ENCODE measurements at places on chromosomes 2 and 18.

GRCh38 chr18:48084858-48085257 is 154.4 kb upstream of the SMAD2 start:
- DNase-seq, result no peak

DNA sequence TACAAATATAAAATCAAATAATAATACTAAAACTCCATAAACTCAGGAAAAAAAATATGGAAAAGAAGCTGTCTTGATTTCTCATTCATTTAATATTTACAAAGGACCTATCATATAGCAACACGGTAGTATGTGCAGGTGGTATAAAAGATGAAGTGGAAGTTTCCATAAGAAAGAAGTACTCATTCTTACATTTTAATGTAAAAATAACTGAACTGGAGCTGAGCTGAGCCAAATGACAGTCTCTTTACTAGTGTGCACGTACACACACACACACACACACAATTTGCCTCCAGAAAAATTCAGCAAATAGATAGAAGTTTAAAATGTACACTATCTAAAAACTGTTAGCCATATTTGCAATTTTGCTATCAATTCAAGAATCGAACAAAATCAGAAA is 54.1 kb downstream of the ASXL2 start:
- DNase-seq, result no peak

DNA sequence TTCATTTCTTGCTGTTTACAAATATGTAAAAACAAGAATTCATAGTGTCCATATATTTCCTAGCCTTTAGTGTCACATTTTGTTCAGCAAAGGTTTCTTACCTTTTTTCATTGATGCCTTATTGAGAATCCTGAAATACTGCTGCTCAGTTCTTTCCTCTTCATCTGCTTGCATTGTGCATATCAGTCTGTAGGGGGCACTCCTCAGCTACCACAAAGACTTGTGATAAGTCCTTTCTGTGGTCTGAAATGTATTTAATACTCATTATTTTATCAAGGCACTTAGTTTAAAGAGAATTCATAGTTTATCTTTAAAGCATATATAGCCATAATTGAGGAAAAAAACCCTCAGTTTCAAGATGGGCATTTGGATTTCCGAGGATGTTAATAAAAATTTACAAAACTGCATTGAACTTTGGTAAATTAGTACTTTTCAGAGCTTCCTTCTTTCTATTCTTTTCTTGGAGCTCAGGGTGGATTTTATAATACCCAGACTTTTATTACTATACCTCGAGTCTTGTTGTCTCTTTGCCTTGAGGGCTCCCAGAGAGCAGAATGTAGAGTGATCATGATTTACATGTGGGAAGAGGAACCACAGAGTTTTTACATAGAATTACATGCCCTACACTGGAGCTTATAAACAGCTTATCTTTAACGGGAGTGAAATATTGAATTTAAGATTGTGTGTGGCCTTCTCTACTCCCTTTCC is 570.1 kb downstream of the PLCL1 start:
- peak; percentile 63 for DNase-seq

- no peak for DNase-seq
These were observed 144.4 kb downstream of the MREG start for GRCh38 chr2:215868846-215869543.

DNA sequence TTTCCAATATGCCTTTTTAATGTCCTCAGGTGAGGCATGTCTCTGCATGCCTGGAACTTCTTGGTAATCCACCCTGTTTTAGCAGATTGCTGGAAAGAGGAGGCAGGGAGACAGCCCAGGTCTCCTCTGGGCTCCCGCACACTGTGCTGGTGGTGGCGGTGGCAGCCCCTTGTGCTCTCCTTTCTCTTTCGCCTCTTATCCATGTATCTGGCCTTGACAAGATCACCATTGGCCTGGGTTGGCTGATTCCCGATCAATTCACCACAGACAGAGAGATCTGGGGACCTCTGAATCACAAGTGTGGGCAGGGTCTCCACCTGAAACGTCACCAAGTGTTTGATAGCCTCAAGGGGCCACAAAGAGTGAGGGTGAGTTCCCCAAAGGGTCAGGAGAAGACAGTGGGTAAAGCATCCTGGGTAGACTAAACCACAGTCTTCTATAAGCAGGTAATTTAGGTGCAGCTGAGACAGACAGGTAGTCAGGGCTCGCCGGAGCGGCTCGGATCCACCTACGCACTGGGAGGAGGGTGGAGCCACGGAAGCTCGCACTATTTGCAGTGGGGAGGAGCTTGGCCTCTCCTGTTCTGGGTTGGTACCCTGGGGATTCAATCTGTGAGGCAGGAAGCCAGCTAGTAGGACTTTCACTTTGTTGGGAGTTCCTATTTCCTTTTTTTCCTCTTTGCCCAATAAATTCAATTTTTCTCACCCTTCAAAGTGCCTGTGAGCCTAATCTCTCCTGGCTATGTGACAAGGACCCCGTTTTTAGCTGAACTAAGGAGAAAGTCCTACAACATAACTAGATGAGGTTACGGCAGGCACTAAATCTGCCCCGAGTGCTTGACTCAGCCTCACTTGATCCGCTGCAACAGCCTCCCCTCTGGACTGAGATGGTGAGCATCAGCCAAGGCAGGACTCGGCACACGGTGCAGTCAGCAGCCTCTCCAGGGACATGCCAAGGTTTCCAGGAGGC is 57.6 kb downstream of the SLC4A3 start:
- no peak for DNase-seq

DNA sequence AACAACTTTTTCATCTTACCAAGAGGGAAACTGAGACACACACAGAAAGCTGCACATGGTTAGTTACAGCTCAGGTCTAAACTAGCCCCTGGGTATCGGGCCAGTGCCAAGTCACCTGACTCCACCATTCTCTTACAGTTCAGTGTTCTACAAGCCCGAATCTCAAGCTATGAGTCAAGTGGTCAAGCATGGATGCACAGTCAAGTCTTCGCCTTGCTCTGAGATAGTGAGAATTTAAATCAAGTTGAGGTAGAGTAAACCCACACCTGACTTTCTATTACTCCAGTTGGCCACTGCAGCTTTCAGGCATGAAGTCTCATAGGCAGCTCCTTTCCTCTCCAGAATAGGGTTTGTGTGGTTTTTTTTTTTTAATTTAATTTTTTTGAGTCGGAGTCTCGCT is 34.5 kb upstream of the ARL5A start:
- no peak for DNase-seq

- DNase-seq, result no peak
These were observed 22.5 kb upstream of the CDKL4 start for GRCh38 chr2:39266139-39266805.

DNA sequence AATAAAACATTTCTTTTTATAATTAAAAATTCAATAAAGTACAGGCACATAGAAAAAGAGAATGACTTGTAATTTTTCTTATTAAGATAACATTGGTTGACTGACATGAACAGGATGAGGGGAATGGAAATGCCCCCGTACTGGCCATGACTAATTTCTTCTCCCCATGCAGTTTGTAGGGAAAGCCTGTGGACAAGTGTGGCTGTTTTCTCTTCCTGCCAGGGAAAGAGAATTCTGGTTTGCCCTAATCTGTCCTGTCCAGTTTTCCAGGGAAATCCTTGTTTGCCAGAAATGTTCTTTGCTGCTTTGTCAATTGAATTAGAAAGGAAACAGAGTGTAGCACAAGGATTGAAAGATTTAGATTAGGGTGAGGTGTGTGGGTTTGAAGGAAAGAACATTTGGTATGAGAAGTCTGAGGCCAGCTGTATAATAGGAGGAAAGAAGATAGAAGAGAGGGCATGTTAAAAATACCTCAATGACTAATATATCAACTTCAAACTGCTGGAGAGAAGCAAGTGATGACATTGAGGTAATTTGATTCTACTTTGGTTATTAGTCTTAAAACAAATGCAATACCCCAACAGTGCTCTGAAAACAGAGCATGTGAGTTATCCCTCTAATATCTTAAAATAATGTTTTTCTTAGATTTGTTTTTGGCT is 593.9 kb upstream of the ZNF804A start:
- DNase-seq, result no peak

- DNase-seq, result no peak
These were observed 67.2 kb downstream of the COLEC12 start for GRCh38 chr18:433298-433697.

- no peak for DNase-seq
These were observed 123.2 kb upstream of the BCL2L11 start for GRCh38 chr2:110997331-110998045.

GRCh38 chr2:178006710-178007109 is 65.9 kb downstream of the PDE11A start:
- DNase-seq, result no peak

DNA sequence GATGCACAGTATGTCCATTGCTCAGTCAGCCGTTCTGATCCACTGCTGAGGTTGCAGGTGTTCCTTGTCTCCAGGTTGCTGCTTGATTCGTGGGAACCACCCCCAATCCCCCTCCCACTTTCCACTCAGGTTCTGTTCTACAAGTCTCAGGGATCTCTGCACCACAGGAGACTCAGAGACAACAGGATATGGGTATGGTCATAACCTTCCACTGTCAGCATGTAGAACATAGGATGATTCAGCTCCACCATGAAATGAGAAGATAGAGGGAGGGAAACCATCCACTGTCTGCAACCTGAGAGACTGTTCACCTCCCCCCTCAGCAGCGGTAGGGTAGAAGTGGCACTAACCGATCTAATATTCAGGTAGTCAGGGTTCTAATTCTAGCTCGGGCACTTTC is 19.0 kb upstream of the KLF7 start:
- no peak for DNase-seq

- DNase-seq, result no peak
These were observed 38.1 kb downstream of the L3MBTL4 start for GRCh38 chr18:6376433-6377229.

DNA sequence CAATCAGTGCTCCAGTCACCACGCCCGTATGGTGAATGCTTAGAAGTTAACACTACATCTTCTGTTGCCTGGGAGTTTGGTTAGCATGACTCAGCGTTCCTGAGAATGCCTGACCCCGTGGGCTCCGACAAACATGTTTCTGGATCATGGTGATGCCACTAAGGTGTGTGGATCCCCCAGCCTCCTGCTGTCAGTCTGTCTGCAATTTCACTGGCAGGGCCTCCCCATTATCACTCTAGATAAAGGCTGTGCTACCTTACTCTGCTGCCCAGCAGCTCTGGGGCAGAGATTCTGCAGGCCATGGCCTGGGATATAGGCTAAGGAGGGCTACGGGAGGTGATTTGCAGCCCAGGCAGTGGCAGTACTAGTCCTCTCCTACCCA is 66.0 kb downstream of the STPG4 start:
- peak; percentile 36 for DNase-seq

DNA sequence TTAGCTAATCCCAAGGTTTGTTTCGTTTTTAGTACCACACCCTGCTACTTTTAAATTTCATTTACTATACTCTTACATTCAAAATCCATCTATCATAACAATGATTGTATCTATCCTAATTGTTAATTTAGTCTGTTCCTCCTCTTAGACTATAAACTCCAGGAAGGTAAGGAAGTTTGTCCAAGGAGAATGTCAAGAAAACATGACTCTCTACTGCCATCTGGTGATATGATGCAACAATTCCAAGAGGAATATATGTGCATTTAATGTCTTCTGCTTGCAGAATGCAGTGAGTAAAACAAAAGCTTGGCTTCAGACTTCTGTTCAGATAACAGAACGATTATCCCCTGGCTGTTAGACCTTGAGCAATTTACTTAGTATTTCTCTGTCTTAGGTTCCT is 1267.1 kb downstream of the LRP1B start:
- DNase-seq, result peak; percentile 51

DNA sequence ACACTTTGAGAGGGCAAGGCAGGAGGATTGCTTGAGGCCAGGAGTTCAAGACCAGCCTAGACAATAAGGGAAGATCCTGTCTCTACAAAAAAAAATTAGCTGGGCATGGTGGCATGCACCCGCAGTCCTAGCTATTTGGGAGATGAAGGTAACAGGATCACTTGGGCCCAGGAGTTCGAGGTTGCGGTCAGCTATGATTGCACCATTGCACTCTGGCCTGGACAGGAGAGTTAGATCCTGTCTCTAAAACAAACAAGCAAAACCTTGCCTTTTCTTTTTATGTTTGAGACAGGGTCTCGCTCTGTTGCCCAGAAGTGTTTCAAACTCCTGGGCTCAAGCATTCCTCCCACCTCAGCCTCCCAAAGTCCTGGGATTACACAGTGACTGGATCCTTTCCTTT is 14.5 kb upstream of the THADA start:
- DNase-seq, result no peak

DNA sequence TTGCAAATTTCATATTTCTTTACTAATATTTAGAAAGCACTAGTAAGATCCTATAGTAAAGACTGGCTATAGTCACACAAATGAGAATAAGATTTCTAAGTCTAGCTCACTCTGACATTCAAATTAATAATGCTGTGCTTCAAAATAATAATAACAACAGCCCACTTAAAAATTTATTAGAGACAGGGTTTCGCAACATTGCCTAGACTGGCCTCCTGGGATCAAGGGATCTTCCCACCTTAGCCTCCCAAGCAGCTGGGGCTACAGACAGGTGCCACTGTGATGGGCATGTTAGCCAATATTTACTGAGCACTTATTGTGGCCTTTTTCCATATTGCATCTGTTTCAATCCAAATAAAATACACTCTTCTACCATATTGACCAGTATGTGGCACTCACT is 96.1 kb downstream of the PIEZO2 start:
- DNase-seq, result no peak

DNA sequence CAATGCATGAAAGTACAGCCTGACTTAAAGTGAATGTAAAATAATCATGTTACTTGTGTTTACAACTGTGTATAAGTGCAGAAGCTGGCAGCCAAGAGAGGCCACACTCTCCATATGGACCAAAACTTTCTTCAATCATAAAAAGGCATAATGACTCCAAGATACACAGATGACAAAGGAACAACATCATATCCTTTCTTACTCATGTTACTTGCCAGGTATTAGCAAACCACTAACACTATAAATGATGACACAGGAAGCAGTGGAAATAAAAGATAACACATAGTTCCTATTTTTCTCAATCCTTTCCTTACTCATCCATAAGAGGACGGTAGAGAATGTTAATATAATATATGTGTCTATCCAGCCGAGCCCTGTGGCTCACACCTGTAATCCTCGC is 400.0 kb upstream of the CDH2 start:
- no peak for DNase-seq

GRCh38 chr2:65073879-65074565 is 17.8 kb downstream of the CEP68 start:
- no peak for DNase-seq

DNA sequence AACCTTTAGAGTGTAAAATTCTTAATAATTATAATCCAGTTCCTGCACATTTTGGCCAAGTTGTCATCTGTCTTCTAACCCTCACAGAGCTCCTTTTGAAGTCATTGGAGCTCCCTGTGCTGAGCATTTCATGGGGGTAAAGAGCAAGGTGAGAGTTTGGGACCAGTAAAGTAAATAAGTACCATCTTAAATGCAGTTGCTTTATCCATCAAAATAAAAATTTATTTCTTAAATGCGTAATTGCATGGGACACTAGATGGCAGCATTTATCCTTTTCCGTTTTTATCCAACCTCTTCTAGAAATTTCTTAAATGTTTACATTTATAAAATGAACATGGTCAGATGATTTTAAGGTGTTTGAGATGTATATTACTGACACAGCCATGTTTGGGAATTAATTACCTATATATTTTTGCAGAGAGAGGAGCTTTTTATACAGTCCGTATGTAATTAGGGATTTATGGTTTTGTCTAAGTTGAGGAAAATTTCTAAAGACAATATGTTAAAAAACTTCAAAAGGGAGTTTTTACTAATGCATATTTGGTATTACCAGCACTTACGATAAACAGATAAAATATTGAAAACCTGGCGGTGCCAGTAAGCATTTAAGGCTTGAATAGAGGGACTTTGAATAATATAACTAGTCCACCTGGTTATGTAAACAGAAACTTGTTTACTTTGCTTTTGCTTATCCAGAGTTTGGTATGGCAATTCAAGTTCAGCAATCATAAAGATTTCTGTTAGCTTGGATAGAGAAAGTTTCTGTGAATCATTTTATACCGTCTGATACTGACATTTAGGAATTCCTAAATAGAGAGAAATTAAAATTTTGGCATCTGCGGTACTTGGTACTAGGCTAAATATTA is 54.5 kb downstream of the ACSL3 start:
- DNase-seq, result no peak

All from erythroblast (primary cell).